Caco-2 (cell line): ENCODE measurements at places on chromosomes 3 and 15. TPM values are rescaled to one million over a fixed set of nuclear protein-coding genes. Genes with fewer than 3 reads are reported as not detected.

DNA sequence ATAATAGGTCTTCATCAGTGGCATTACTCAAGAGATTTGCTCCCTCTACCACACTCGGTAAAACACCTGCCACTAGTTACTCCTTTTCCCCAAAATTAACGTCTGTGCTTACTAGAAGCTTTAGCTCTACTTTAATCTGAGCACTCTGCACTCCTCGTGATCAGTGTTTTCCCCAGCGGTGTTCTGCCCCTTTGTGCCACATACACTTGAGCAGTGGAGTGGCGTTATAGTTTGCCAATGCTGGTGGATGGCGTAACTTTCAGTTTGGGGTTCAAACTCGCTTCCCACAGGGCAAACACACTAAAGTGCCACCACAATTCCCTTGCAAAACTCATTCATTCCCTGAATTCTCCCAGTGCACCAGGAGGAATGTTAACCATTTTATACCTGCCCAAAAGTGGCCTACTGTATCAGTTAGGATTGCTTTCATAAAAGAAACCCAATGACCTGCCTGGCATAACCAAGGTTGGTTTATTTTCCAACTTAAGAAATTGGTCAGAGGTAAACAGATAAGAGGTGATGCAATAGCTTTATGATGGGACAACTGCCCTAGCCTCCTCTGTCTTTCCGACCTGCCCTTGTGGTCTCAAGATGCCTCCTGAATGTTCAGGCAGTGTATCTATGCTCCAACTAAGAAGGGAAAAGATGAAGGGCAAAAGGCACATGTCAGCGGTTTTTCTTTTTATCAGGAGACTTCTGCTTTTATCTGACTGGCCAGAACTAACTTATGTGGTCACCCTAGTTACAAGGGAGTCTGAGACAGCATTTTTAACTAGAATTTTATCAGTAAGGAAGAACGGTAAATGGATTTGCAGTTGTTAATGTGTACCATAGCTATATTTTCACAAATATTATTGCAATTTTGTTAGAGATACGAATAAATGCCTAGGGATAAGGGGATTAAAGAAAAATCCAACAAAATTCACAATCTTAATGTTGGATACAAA is 83.9 kb downstream of the FSIP1 start:
- DNase-seq, result peak; percentile 58

DNA sequence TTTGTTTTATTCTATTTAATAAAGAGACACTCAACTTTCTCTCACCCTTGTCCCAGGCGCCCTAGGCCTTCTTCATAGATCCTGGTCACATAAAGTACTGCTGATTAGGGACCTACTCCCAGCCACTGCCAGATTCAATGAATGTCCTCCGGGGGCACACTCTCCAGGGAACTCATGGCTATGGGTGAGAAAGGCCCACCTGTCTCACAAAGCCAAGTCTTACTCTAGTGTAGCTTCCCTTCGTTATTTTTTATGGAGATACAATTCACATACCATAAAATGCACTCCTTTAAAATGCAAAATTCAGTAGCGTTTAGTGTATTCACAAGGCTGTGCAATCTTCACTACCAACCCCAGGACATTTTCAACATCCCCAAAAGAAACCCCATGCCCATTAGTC is 87.8 kb downstream of the ADCY5 start:
- no peak for DNase-seq

- DNase-seq, result no peak
Measured at GRCh38 chr3:120802916-120803315, 60.4 kb downstream of the GTF2E1 start.

DNA sequence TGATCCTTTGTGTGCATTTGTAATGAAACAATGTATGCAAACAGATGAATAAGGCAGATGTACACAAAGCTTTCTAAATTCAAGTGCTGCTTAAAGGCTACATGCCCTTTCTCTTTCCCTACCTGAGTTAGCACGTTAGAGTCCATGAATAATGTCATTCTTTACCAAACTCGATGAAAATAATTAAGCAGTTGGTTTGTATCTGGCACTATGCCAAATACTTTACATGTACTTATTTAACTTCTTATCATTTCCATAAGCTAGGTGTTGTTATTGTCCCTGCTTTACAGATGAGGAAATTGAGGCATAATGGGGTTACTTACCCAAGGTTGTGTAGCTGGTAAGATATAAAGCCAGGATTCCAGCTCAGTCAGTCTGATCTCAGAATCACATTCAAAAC is 2.4 kb downstream of the GPR171 start:
- DNase-seq, result no peak

DNA sequence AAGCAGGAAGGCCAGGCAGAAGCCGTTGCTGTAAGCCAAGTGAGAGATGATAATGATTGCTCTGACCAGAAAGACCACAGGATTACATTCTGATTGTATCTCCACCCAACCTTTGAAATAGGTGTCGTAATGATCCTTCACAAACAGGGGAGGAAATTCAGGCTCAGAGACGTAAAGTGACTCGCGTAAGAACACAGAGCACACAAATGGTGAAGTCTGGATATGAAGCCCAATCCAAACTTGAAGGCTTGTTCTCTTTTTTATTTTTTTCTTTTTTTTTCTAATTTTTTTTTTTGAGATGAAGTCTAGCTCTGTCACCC is 25.3 kb upstream of the PIAS1 start:
- no peak for DNase-seq

GRCh38 chr15:72078887-72079286 is 39.1 kb downstream of the MYO9A start:
- DNase-seq, result no peak

DNA sequence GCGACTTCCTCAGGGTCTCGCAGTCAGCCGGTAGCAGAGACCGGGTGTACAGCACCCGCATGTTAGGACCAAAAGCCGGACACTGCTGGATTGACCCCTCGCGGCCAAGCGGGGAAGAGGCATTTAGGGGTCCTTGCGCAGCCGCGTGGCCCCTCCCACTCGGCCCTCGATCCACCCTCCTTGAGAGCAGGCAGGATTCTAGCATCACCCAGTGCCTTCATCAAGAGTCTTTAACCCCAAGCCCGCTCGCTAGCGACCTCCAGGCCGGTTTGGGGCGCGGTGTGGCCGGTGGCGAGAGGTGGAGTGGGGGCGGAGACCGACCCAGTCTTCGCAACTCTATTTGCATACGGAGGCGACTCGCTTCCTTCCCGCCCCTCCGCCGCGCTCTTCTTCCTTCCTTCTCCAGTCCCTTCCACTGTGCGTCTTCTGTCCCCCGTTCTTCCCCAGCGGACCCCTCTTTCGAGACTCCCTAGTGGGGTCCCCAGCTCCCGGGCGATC is at the start of gene ST6GAL1:
Gene ST6GAL1, plus strand, starts transcription at position 384 of the 498 bp plus-strand sequence. CDS start 112,178 bp downstream, outside the sequence.
- peak; percentile 61 for DNase-seq

- DNase-seq, result peak; percentile 23
Measured at GRCh38 chr3:174441588-174442301, 417.4 kb upstream of the NAALADL2 start.

DNA sequence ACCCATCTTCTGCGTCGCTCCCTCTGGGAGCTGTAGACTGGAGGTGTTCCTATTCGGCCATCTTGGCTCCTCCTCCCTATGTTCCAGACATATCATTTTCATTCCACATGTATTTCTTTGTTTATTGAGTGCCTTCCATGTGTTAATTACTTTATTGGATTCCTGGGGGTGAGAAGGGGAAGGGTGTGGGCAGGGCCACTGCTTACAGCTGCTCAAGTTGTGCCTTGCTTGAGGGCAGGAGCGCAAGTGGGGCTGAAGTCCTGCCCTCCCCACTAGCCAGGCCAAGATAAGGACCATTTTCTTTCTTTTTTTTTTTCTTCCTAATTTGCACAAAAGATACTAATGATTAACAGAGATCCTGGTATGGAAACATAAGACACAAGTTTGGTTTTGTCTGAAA is 224.8 kb downstream of the LPP start:
- no peak for DNase-seq

DNA sequence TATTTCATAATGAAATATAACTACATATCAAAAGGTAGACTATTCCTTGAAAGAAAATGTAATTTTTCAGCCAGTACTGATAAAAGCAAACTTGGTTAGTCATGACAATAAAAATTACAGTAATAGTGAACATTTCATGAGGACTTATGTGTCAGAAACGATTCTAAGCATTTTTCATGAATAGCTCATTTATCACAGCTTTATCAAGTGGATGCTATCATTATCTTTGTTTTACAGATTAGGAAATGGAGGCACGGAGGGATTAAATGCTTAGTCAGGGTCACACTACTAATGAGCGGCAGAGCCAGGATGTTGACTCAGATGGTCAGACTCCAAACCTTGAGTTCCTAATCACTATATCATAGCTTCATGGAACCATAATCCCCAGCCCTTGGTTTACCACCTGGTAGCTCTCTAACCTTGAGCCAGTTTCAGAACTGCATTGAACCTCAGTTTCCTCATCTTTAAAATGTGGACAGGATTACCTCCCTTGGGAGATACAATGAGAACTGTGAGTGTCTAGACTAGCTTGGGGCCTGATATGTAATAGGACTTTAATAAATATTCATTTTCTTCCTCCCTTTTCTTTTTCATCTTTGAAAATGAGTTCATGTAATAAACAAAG is 85.4 kb downstream of the TNIK start:
- no peak for DNase-seq

- no peak for DNase-seq
Measured at GRCh38 chr3:73558727-73559075, 66.0 kb downstream of the PDZRN3 start.

DNA sequence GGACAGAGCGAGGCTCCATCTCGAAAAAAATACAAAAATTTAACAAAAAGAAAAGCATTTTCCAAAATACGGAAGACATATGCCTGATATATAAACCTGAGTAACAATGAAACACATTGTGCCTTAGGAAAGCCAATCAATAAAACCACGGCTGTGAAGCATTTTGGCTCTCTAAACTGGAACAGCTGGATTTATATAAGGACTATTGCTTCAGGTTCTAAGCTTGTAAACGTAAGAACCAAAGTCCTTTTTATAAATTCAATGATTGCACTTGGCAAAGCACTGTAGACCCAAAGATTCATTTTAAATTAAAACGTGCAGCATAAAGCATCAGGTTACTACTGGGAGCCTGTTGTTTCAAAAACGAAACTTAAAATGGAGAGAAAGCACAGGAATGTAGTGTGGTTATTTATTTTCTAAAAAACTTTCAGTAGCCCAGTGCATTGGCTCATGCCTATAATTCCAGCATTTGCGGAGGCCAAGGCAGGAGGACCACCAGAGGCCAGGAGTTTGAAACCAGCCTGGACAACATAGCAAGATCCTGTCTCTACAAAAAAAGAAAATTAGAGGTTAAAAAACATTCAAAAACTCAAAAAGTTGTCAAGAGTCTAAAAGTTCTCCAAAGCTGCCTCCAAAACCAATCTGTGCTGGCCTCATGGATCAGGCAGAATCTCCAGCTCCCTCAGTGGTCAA is 61.5 kb downstream of the USF3 start:
- no peak for DNase-seq

DNA sequence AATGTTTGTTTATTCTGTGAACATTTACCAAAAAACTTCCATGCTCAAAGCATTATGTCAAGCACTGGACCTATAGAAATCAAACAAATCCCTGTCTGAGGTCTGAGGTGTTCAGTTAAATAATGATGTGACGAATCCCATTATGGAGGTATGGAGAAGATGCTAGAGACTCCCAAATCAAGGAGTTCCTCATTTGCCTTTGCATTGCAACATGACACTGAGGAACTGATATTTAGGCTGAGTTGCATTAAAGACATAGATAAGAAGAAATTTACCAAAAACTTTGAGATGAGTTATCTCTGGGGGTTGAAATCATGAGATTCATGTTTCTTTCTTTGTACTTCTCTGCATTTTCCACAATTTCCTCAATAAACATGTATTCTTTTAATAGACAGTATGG is 16.0 kb downstream of the CD200 start:
- no peak for DNase-seq

GRCh38 chr3:42351207-42351606 is 59.2 kb downstream of the LYZL4 start:
- DNase-seq, result no peak

DNA sequence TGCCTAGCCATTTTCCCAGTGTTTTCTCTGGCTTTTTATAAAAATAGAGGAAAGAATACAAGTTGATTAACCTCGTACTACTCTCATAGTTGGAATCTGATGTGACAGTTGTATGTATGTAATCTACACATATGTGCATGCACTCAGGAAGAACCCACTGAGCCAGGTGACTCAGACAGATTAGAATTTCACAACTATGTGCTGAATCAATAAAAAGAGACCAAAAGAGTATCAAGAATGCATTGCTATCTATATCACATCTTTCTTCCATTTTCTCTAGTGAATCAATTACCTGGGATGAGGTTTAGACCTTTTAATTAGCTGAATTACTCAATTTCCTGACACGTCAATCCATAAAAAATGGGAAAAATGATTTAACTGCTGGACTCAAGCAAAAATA is 319.3 kb upstream of the ATP10A start:
- no peak for DNase-seq

DNA sequence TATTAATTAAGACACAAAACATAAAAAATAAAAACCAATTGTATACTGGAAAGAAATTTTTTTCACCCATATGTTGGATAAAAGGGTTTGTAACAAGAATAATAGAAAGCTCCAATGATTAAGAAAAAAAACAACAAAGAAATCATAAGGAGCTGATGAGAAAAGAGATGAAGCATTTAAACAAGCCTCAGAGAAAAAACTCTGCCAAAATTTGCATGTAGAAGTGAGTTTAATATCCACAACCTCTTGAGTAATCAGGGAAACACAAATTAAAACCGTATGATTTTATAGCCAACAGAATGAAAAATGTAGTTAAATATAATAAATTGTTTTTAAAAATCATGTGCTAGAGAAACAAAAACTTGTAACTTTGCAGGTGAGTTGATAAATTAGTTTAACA is 192.9 kb downstream of the BCHE start:
- DNase-seq, result no peak

- no peak for DNase-seq
Measured at GRCh38 chr3:153247331-153248330, 85.6 kb downstream of the RAP2B start.

DNA sequence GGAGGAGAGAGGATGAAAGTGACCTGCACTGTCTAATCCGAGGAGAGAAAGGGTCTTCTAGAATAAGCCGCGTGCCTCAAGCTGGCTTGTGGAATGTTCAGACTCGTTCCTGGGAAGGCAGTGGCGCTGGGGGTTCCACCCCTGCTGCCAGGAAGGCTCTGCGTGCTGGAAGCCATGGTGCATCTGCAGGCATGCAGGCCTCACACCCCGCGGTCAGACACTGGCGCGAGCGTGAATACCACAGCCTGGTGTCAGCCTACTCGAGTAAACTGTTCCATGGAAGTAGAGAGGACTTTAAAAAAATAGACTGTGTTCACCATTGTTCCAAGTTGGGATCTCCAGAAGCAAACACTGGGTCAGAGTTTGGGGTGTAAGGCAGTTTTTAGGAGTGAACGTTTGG is 25.9 kb upstream of the GABRG3 start:
- DNase-seq, result no peak

GRCh38 chr3:108157273-108157672 is 65.0 kb downstream of the IFT57 start:
- no peak for DNase-seq

Gene LRRC28
- total RNA-seq, result 15.2 and 17.8 TPM in 2 replicates

Gene ANKRD63
- 0.28 and 0.79 TPM in 2 replicates for total RNA-seq

Gene BFSP2
- not detected in 2 replicates for total RNA-seq

Gene RASA2
- 17.2 and 26.7 TPM in 2 replicates for total RNA-seq

Gene CCR8
- not detected in 2 replicates for total RNA-seq

Gene MORC1
- not detected in 2 replicates for total RNA-seq

Gene ZKSCAN7
- not detected in 2 replicates for total RNA-seq

Gene INKA1
- not detected in 2 replicates for total RNA-seq

Gene GRM2
- 0.14 TPM in 2 replicates for total RNA-seq

Gene LMAN1L
- total RNA-seq, result not detected in 2 replicates

Gene HDDC3
- total RNA-seq, result 20.0 and 21.6 TPM in 2 replicates

Gene GABRR3
- total RNA-seq, result not detected in 2 replicates

Gene COL6A5
- not detected in 2 replicates for total RNA-seq

Gene KLHL25
- total RNA-seq, result 15.4 and 16.0 TPM in 2 replicates

Gene SLC30A4
- total RNA-seq, result 0.61 and 1.2 TPM in 2 replicates

Gene PHC3
- 29.8 and 37.7 TPM in 2 replicates for total RNA-seq

Gene TRIM42
- not detected in 2 replicates for total RNA-seq

Gene LRTM1
- not detected in 2 replicates for total RNA-seq
